SK-N-MC (cell line): ENCODE measurements at places on chromosomes 3 and 15.
A peak's percentile ranks its signal among the peaks of the same experiment; 100 is the strongest.

DNA sequence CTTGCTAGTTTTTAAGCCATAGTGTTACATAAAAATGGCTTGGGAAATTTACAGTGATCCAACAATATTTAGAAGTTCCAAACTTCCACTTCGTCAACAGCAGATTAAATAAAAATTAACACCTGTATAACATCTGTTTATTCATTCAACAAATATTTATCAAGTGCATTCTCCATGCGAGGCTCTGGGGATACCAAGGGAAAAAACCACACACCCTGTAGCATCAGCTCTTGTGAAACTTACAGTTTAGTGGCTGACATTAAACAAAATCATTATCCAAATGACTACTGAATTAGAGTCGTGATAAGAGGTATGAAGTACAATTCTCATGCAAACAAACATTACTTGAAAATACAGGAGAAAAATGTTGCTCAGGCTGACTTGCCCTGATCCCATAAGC, 122.9 kb downstream of the DLG1 start:
- DNase-seq = no peak

DNA sequence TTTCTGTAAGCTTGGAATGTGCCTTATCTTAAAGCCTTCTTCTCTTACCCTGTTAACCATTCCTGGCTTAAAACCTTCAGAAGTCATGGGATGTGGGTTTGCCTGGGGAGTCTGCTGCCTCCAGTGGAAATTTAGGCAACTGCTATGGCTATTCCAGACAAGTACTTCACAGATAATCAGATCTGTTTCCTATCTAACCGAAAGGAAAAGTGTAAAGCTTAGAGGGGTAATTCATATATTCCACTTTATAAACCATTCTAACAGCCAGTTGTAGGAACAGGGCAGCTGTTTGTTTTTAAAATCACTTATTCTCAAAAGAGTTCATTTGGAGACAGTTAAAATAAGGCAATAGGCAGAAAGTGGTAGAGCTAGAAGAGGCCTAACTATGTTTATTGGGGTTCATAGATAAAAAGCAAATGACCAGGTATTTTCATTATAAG, 219.9 kb downstream of the TCF12 start:
- DNase-seq = peak; percentile 63

GRCh38 chr3:20668411-20668810, 482.4 kb upstream of the SGO1 start:
- no peak for DNase-seq

- no peak for DNase-seq
Measured at GRCh38 chr3:43747641-43748040, 56.9 kb downstream of the ABHD5 start.
